ENCODE measurements at places on chromosomes 11 and 22. TPM values are rescaled to one million over a fixed set of nuclear protein-coding genes. Genes with fewer than 3 reads are reported as not detected.

The FGF4 gene
- not detected for total RNA-seq

- no peak for DNase-seq
Observed at GRCh38 chr11:36354221-36355003, 58.3 kb downstream of the PRR5L start.

- no peak for DNase-seq
Observed at GRCh38 chr11:83865636-83866461, 579.7 kb upstream of the CCDC90B start.

DNA sequence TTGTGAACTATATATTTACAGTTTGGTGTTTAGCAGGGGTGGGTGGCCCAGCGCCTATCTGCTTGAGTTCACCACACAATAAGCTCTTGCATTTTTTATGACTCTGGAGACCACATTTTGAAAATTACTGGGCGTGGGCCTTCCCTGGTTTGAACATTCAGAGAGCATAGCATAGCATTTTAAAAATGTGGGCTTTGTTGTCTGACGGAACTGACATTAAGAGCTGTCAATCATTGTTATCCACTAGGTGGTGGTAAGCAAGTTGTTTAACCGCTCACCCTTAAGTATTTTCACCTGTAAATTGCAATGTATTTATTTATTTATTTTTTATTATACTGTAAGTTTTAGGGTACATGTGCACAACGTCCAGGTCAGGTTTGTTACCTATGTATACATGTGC lies 1.0 kb downstream of the NLRP14 start:
- DNase-seq: no peak

Data from mucosa of descending colon (tissue), 3 donors.